BJ (cell line): ENCODE measurements at places on chromosomes 4 and X.

GRCh38 chrX:10022580-10023245 is 55.6 kb downstream of the CLDN34 start:
- no peak for DNase-seq

- DNase-seq: no peak
Observed at GRCh38 chr4:28254003-28254402, 1393.4 kb downstream of the STIM2 start.

- DNase-seq: no peak
Observed at GRCh38 chr4:10462876-10463275, 5.7 kb upstream of the ZNF518B start.

DNA sequence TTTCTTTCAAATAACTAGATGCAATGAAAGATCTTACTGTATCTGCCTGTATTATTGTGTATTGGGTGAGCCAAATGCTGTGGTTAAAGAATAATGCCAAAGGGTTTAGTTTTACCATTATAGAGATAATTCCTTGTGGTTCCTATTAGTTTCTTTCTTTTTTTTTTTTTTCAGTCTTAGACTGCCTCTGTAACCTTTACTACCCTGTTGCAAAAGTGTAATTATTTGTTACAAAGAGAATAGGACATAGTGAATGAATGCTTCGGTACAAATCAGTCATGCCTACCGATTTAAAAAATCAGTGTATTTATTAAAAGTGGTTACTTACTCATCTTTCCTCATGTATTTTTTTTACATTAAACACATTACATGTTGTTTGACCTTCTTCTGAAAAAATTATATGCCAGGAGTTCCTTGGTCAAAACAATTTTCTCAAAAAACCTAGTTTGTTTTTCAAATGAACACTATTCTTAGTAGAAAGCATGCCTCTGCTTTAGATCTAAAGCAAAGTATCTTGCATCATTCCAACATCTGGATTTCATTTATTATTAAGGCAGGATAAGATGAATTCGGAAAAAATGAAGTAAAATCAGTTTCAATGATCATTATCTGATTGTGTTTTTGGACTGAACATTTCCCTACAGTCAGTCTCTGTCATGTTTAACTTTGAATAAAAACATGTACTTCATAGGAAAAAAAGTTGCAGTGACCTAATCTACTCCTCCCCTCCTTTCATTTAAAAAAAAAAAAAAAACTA is 21.2 kb upstream of the SYNPO2 start:
- DNase-seq: peak; percentile 28

DNA sequence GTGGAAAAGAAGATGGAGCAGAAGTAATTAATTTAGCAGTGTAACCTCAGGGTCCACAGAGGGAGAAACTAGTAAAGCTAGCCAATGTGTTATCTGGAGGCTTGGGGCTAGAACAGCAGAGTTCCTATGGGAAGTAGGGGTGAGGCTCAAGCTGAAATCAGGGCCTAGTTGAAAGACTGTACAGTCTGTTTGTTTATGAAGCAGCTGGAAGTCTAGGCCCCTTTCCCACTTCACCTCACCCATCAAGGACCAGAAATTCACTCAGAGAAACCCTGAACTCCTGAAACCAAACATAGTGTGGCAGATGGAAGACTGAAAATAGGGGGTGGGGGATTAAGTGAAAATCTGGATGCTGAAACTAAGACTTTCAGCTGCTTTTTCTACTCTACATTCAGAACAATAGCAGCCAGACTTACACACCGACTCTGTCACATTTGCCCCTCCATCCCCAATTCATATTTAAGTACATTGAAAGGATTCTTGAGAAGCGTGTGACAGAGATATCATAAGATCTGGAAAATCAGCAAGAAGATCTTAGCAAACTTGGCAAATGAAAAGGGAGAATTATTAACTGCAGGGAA is 32.6 kb upstream of the FAM241A start:
- no peak for DNase-seq

GRCh38 chr4:185597532-185598188 is 62.4 kb upstream of the PDLIM3 start:
- peak; percentile 8 for DNase-seq

DNA sequence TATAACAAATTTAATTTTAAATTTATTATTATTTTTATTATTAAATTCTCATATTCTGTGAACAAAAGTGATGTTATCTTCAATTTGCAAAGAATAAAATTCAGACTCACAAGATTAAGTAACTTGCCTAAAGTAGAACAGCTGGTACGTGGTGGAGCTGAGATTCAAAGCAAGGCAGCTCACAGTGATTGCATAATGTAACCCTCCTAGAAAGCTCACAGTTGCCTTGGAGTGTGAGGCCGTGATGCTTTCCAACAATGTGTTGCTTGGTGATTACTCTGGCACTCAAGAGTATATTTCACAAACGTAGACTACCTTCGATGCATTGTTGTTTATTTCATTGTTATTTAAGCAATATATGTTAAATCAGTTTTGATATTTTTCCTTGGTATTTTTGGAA is 1039.2 kb upstream of the PABPC4L start:
- DNase-seq: no peak

DNA sequence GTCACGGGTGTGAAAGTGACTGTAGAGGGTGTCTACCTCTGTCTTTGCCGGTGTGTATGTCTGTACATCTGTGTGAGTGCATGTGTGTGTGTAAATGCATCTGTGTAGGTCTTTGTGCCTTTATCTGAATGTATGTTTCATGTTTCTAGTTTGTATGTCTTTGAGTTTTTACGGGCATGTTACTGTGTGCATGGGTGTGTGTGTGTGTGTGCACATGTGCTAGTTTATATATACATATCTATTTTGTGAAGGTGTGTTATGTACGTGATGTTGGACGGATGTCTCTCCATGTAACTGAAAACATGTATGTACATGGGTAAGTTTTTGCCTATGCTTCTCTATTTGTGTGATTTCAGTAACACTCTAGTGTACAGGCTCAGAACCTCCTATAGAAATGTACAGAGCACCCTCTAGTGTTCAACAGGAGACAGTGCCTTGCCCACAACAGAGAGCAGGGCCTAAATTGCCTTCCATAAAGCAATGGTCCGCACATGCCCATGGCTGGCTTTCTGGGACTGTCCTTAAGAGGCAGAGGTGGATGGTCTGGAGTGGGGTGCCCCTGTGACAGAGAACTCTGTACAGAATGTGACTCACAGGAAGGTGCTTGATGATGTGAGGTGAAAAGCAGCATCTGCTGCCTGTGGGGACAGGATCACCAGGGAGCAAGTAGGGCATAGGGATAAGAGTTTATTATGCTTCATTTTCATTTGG is 343.5 kb downstream of the RAPGEF2 start:
- peak; percentile 26 for DNase-seq

DNA sequence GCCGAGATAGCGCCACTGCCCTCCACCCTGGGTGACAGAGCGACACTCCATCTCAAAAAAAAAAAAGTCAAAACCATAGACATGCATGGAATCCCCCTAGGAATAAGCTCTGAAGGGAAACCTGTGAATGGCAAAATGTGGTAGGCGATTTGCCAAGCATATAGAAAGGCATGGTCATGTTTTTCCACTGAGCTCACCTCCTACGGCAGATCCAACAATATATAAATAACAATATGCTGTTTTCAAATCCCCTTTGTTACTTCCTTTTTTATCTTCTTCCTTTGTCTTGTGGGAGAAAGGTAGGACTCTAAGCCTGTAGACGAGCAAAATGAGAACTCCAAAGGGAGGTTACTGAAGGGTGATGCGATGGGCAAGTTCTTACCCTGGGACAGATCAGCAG is 219.0 kb downstream of the PALLD start:
- DNase-seq: no peak

DNA sequence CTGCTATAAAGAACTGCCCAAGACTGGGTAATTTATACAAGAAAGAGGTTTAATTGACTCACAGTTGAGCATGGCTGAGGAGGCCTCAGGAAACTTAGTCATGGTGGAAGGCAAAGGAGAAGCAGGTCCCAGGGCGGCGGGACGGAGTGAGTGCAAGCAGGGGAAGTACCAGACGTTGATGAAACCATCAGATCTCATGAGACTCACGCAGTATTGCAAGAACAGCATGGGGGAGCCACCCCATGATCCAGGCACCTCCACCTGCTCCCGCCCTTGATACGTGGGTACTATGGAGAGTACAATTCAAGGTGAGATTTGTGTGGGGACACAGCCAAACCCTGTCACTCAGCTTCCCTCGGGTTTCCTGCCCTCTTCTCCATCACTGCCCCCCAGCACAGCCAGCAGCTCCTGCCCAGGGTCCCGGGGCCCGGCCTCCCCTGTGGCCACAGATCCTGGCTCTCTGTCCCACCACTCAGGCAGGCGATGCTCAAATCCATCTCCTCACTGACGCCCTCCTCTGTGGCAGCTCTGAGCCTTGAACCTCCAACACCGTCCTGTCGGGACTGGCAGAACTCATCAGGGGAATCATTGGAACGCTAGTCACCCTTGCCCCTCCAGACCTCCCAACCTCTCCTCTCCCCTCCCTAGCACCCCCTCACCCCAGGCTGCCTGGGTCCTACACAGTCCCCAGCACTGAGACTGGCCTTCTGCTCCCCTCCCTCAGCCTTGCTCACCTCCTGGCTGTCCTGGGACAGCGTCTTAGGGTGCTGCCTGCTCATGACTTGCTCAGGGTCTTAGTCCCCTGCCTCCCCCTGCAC is 37.6 kb downstream of the FGFRL1 start:
- DNase-seq: no peak

GRCh38 chr4:2793586-2794485 is 951 bp downstream of the SH3BP2 start:
- DNase-seq: no peak

DNA sequence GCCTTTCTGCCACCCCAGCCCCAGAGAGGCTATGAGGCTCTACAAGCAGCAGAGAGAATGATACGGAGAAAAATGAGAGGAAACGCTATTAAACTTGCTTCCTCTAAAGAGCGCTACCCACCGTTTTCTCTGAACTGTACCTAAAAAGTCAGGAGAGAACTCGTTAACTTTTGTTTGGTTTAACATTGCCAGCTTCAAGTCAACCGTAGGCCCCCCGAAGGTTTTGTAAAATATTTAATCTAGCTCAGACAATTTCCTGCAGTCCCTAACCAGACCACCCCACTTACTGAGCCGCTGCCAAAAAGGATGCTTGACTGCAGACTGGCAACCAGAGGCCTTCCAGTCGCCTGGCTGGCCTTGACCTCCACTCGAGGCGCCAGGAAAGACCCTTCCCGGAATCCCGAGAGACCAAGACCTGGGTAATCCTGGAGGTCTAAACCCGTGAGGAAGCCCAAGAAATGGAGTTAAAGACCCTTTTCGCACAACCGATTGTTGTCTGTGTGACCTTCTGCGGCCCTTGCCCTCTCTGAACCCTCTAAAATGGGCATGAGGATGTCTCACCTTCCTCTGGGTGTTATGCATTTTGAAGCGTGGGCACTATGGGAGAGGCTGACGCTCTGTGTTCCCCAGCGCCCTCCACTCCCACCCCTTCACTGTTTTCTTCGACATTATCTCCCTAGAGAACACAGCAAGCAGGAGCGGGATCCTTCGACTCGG is 86.3 kb downstream of the BCOR start:
- no peak for DNase-seq

DNA sequence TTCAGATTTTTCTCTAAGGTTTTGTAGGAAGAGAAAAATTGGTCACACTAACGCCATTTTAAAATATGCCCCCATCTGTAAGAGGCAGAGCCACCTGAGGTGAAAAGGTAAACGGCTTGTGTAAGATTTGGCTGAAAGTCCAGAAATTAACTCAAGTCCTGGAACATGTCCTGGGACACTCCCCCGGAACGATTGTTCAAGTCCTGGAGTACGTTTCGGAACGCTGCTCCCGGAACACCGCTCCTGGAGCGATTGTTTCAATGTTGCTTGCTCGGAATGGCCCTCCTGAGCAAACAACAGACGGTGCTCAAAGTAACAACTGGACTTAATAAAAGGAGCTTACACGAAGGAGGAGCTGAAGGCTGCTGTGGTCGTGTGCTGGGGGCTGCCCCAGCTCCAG is 796.5 kb upstream of the SLIT2 start:
- no peak for DNase-seq

- DNase-seq: no peak
Observed at GRCh38 chr4:108399610-108400265, 220.6 kb upstream of the RPL34 start.

DNA sequence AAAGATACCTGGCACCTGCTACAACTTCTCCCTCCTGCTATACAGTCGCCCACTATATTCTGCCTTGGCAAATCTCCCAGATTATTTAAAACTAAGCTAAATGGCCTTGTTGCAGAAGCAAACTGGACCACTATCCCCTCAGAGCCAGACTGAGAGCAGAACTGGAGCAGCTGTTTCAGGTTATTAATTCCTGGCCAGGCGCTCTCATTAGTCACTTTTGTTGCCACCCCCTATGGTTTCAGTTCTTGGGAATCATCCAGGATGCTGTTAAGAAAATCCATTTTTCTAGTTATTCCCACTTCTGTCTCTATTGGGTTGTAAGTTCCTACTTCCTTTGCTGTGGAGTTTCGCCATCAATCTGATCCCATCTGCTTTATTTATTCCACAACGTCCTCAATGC is 30.1 kb downstream of the ADGRA3 start:
- no peak for DNase-seq

- DNase-seq: no peak
Observed at GRCh38 chr4:80229590-80229989, 32.3 kb downstream of the PRDM8 start.

GRCh38 chrX:118594697-118595420 is 99.2 kb downstream of the DOCK11 start:
- DNase-seq: no peak

GRCh38 chr4:100391863-100392262 is 126.0 kb downstream of the EMCN start:
- no peak for DNase-seq

GRCh38 chr4:132737344-132737743 is 411.8 kb upstream of the PCDH10 start:
- no peak for DNase-seq

DNA sequence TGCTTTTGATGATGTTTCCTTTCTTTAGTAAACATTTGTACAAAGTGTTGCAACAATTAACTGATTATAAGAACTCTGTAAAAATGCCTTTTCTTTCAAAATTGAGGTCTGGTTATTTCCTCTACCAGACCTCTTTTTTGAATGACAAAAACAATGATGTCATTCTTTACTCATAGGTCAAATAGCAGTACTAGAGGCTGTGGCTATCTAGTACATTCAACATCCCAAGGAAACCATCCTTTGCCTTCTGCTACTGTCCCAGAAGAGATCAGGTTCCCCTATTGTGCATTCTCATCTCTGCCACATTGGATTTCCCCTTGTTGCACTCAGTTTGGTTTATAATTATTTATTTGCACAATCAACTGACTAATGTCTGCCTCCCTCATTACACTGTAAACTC is 19.1 kb upstream of the MAD2L1 start:
- DNase-seq: no peak

GRCh38 chr4:149702414-149703293 is 113.0 kb downstream of the IQCM start:
- DNase-seq: no peak

DNA sequence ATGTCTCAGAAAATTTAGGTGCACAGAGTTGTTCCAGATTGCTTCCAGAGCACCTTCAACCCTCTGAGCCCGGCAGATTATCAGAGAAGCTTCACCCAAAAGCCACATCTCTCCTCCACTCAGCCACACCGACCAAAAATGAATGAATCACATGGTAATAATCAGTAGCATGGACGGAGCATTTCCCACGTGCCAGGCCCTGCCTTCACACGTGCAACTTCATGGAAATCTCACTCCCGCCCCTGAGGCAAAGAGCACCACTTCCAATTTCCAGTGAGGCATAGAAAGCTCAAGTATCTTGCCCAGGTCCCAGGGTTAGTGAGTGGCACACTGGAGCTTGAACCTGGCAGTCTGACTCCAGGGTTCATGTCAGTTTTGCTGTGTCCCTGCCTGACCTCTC is 56.5 kb downstream of the RELL1 start:
- no peak for DNase-seq

GRCh38 chrX:37926700-37927099 is 79.3 kb upstream of the DYNLT3 start:
- no peak for DNase-seq
